ENCODE measurements at places on chromosomes 12 and 14.

GRCh38 chr12:32821710-32822109 is 66.0 kb upstream of the YARS2 start:
- no peak for DNase-seq

- DNase-seq, result peak; percentile 19
These were observed 70.2 kb upstream of the TBX5 start for GRCh38 chr12:114476159-114476558.

DNA sequence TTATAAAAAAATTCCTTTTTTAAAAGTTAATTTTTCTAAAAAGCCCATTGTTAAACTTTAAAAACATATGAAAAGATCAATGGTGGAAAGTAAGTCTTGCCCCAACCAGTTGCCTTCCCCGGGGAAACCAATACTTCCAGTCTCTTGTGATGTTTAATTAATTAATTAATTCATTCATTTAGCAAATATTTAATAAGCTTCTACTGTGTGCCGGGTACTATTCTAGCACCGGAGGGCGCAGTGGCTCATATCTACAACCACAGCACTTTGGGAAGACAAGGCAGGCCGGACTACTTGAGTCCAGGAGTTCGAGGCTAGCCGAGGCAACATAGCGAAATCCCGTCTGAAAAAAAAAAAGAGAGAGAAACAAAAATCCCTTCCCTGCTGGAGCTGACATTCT is 87.4 kb downstream of the HECTD4 start:
- peak; percentile 16 for DNase-seq

- DNase-seq, result no peak
These were observed 22.8 kb downstream of the APOBEC1 start for GRCh38 chr12:7642876-7643309.

- no peak for DNase-seq
These were observed 614 bp upstream of the MARK3 start for GRCh38 chr14:103384450-103385151.

- DNase-seq, result no peak
These were observed 10.7 kb downstream of the CMKLR1 start for GRCh38 chr12:108328420-108328819.

- no peak for DNase-seq
These were observed 41.6 kb downstream of the SCN8A start for GRCh38 chr12:51632623-51633022.

DNA sequence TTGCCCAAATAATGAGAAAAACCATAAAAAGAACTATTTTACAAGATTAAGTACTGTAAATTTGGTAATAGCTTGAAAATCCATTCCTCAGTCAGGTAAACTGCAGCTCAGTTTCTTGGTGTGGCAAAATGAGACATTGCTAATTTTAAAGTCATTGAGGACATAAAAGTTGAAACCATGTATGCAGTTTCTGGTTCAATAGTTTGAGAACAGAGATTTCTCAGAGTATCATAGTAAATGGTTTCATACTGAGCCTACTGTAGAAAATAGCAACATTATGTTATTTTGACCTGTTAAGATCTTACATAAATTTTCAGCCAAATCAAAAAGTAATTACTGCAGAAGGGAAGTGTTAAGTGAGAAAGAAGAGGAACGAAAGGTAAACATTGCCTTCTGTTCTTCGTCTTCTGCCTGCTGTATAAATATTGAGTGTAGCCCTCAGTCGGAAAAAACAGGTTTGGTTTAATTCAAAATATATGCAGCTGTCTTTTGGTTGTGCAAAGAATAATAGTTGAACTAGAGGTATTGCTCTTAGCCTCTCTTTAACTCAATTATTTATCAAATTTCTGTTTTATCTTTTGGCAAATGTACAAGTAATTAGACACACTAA is 119.6 kb downstream of the SYNE2 start:
- DNase-seq, result no peak

DNA sequence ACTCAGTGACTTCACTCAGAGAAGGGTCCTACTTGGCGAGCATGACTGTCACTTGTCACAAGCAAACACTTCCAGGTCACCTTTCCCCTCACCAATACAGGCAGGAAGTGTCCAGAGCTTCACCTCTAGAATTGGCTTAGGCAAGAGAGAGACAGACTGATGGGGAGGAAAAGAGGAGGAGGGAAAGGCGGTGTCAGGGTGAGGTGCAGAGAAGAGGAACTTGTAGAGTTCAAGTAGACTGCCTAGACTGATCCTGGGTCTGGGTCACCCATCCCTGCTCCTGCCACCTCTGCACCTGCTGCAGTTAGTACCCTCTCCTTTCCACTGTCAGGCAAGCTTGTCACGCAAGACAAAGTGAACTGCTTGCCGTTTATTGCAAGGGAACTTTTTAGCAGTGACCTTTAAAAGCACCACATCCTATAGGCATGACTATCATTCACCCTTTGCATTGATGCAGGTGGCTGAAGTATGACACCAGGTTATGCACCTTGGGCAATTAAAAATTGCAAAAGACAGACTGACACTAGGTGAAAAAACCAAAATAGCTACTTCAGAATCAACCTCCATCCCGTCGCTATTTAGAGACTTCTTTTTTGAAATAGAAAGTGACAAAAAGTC is 292.4 kb downstream of the SYT1 start:
- no peak for DNase-seq

DNA sequence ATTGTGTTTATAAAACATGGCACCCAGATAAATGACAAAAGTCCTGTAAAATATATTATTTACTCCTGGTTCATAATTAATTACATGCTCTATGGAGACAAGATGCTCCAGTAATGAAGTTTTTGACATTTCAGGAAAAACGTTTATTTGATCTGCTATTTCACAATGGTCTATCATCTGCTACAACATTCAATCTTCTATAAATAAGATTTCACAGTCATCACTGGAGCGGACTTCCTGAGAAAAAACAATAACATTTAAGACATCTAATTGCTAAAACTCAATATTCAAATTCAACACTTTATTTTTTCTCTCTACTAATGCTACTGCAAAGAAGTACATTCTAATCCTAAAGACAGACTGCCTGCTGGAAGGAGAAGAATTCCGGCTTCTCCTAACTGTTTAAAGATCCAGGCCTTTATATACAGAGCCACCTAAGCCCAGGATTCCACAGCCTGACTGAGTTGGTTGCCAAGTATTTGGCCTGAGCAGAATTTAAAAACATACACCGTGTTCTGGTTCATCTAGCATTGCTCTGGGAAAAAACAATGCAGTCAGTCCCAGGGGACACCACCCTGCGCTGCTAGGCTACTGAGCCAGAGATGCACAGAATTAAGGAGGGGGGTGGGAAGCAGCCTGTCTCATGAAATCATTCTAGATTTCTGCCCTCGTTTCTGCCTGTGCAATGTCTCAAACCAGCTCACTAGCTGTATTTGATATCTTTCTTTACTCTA is 58.0 kb downstream of the TMTC1 start:
- DNase-seq, result peak; percentile 33

- no peak for DNase-seq
These were observed 46.0 kb upstream of the CCDC60 start for GRCh38 chr12:119288576-119288975.

GRCh38 chr12:49230805-49231194 is 34.1 kb upstream of the TUBA1C start:
- no peak for DNase-seq

- peak; percentile 76 for DNase-seq
These were observed 3.4 kb upstream of the NXPH4 start for GRCh38 chr12:57213058-57213715.

- DNase-seq, result peak; percentile 27
These were observed 15.3 kb downstream of the WDR20 start for GRCh38 chr14:102154821-102155549.

DNA sequence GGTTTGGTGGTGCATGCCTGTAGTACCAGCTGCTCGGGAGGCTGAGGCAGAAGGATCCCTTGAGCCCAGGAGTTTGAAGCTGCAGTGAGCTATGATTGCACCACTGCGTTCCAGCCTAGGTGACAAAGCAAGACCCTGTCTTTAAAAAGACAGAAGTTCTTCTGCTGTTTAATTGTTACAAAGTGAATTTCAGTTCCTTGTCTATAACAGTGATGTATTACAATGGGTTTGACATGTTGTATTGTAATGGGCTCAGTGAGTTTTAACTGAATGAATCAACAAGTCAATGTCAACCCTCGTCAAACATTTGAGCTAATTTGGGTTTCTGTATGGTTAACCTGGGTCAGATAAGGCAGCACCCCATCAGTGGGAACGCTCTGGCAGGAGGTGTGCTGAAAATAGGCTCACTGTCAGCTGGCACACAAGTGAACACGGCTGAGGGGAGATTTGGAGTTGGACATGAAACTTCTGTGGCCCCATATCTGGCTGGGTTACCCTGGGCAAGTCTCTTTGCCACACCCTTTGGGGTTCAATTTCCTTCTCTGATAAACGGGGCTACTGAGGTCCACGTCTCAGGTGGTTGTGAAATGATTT is 14.0 kb upstream of the TRPV4 start:
- no peak for DNase-seq

DNA sequence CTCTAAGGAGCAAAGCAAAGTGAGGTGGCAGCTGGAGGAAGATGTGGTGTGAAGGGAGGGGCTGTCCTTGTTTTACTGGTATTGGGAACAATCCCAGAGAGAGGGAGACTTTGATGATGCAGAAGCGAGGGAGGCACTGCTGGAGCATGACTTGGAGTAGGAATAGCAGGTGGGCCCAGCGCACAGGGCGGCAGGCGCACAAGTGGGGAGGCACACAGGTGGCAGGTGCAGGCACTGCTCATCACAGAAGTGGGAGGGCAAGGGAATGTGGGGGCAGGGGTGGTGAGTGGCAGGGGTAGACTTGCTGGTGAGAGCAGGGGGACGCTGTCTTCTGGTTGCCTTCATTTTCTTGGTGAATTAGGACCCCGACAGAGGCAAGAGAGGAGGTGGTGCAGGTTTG is 11.5 kb upstream of the IFI27 start:
- no peak for DNase-seq

GRCh38 chr12:9096563-9097176 is 19.0 kb downstream of the A2M start:
- no peak for DNase-seq

GRCh38 chr12:92759634-92760268 is 57.0 kb downstream of the PLEKHG7 start:
- peak; percentile 94 for DNase-seq

DNA sequence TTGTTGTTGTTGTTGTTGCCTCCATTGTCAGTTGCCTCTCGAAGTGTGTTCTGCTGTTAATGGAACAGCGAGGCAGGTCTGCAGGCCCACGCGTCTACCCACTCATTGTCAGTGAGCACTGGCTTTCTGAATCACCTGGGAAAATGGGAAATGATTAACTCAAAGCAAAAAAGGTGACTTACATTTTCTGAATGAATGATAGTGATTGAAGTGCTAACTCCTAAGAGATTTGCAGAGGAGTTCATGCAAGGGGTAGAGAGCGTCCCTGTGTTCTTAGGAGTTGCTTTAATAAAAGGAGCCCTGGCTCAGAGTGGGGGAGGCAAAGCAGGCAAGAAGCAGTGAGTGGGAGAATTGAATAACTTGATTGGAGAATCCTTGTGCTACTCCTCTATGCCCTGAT is 177.6 kb downstream of the CAND1 start:
- DNase-seq, result no peak

- no peak for DNase-seq
These were observed 198.1 kb downstream of the STXBP6 start for GRCh38 chr14:24851837-24852236.

- DNase-seq, result peak; percentile 53
These were observed 23.1 kb downstream of the ABCB9 start for GRCh38 chr12:122943196-122943595.

DNA sequence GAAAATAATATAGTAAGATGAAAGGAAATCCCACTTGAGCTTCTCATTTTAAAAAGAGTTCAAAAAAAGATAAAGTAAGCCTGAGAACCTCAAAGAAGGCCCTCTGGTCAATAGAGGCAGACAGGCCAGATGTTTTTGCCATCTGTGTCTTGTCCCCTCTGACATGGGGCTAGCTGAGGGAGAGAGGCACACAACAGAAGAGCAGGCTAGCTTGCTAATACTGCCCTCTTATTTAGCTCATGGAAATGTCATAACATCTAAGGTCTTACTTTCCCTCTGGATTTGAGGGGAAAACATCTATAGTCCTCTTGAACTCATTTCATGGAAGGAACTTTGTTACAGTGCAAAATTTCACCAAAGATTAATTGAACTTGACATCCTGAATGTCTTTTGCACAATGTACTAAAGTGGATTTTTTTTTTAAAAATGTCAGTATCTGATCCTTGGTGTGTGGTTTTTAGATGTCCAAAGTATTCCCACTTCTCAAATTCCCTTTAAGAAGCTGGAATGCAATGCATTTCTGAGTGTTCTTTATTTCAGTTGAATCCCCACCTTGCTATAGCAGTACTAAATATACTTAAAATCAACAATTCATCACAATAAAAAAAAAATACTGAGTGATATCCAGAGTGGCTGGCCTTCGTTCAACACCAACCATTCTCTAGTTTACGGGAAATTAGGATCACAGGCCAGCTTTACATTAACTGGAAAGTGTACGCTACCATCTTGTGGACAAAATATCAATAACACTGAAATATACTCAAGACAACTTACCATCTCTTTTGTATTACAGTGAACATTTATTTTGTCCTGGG is 176.7 kb downstream of the PAH start:
- DNase-seq, result peak; percentile 20

GRCh38 chr12:991350-992333 is 619 bp downstream of the ERC1 start:
- no peak for DNase-seq

DNA sequence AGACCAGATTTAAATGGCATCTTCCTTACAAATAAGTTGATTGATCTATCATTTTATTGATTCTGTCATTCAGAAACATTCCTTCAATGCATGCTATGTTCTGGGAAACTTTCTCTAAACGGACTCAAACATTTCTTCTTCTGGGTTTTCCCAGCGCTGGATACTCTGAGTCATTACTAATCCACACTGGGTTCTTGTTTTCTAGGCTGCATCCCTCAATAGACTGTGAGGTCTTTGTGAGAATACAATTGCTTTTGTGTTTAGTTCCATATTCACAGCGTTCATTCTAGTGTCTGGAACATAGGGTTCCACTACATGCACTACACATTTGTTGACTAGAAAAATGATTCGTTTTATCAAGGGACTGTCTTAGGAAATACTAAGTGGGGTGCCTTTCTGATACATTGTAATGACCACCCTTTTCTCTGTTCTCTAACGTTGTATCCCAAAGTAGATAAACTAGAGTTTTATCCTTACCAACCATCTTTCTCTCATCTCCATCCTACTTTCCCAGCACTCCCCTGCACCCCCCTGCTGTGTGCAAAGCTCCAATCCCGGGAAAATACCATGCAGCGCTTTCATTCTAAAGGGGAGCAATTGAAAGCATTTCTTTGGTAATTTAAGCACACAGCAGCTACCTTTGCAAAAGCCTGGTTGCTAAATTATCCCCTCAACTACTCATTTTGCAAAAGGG is 878.7 kb downstream of the DIO2 start:
- DNase-seq, result no peak

- no peak for DNase-seq
These were observed 76.4 kb upstream of the BCAT1 start for GRCh38 chr12:25025260-25025659.

All from M059J (cell line).